ENCODE measurements at places on chromosomes 12 and 14.
A peak's percentile ranks its signal among the peaks of the same experiment; 100 is the strongest.

GRCh38 chr12:101490286-101490920, 15.3 kb downstream of the SPIC start:
- DNase-seq: peak; percentile 9

- no peak for DNase-seq
These were observed 25.5 kb downstream of the SLC25A3 start for GRCh38 chr12:98618952-98619351.

DNA sequence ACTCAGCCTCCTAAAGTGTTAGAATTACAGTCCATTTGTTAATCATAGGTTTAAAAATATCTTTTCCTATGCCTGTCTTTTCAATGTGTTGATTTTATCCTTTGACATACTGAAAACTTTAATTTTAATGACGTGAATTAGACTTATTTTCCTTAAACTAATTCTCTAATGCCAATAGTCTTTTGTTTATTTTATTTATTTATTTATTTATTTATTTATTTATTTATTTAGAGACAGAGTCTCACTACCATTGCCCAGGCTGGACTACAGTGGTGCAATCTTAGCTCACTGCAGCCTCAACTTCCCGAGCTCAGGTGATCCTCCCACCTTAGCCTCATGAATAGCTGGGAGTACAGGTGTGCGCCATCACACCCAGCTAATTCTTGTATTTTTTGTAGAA, 694.5 kb downstream of the TRHDE start:
- no peak for DNase-seq

GRCh38 chr12:54933376-54933775, 51.2 kb downstream of the TESPA1 start:
- peak; percentile 39 for DNase-seq

- no peak for DNase-seq
These were observed 81.8 kb upstream of the PTPRB start for GRCh38 chr12:70719071-70719470.

DNA sequence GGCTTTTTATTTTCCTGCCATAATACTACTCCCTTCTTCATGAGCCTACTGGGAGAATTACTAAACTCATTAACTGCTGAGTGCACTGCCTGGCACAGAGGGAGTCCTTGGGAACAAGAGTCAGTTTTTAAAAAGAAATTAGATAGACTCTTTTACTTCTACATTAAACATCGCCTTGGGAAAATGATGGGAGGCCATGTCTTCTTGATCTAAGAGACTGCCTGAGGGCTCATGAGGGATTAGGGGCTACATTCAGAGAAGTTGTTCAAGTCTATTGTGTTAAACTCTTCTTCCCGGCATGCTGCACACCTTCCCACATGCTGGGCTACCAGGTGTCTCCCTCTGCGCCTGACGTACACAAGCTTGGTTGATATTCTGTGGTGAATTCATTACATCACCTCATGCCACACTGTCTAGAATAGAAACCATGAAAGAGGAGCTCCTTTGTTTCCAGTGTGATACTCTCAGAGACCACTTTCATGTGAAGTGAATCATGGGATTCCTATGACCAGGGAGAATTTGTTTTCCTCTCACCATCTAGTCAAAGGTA, 1422.3 kb downstream of the AACS start:
- no peak for DNase-seq

GRCh38 chr12:22529281-22530060, 14.9 kb downstream of the C2CD5 start:
- peak; percentile 53 for DNase-seq

DNA sequence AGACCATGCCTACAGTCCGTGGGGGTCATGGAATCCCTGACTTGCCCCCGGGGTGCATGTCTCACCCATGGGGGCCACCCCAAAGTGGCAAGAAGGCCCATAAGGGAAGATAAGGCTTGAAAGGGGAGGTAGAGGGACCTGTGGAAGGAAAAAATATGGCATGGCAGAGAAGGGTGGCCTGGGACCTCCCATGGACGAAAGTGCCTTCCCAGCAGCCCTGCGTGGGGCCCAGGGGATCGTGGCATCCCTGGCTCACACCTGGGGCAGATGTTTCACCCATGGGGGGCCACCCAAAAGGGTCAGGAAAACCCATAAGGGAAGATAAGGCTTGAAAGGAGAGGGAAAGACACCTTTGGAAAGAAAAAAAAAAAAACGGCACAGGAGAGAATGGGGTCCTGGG, 264.6 kb downstream of the ALG10 start:
- no peak for DNase-seq

GRCh38 chr12:83865431-83865830, 1047.2 kb downstream of the SLC6A15 start:
- DNase-seq: no peak

DNA sequence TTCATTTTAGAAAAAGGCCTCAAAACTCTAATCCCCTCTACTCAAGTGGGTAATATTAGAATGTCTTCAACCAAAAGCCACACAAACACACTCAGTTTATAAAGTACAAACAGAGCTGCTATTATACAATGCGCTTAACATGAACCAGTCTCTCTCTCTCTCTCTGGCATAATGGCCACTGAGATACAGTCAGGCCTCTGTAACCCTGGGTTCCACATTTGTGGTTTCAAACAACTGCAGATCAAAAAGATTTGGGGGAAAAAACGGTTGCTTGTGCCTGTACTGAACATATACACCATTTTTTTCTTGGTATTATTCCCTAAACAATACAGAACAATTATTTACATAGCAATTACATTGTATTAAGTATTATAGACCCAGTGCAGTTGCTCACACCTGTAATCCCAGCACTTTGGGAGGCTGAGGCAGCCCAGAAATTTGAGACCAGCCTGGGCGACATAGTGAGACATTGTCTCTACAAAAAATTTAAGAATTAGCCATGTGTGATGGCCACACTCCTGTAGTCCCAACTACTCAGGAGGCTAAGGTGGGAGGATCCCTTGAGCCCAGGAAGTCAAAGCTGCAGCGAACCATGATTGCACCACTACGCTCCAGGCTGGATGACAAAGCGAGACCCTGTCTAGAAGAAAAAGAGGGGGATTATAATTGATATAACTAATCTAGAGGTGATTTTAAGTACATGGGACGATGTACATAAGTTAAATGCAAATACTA, 5.6 kb downstream of the SLC11A2 start:
- no peak for DNase-seq

- DNase-seq: peak; percentile 89
These were observed 377.1 kb downstream of the SLC16A7 start for GRCh38 chr12:59972905-59973304.

DNA sequence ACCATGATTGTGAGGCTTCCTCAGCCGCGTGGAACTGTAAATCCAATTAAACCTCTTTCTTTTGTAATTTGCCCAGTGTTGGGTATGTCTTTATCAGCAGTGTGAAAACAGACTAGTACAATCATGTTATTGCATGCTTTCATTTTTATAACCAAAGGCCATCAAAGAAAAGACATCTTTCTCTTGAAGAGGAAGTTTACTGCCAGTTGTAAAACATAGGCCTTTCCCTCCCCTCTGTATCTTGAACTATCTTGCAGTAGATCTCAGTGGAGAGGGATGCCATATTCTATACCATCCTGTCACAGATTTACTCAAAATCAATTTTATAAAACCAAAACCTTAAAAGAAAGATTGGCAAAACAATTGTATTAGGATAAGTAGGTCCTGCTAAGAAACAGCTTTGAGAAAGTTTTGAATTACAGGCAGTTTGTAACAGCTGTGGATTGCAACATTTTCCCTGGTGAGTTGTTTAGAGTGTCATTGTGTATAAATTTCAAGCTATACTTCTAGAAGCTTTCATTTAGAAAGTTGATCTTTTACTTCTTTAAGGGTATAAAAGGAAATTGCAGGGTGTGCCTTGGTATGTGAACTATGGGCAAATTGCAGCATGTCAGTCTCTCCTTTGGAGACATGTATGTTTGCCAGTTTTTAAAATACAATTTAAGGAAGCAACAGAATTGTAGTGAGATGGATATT, 128.0 kb downstream of the ATP23 start:
- DNase-seq: peak; percentile 26

DNA sequence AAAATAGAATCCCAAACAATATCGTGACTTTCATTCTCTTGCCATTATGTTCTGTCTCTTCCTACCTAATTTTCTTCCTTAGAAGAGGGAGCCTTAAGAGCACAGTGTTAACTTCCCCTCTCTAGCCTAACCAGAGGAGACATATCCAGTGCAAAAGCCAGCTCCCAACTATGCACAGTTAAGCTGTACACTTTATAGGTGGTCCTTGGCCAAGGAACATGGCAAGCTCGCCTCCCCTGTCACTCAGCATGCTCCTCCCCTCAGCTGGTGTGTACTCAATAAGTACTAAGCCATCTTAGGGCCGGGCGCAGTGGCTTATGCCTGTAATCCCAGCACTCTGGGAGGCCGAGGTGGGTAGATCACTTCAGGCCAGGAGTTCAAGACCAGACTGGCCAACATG, 255.1 kb upstream of the TMPO start:
- DNase-seq: no peak

DNA sequence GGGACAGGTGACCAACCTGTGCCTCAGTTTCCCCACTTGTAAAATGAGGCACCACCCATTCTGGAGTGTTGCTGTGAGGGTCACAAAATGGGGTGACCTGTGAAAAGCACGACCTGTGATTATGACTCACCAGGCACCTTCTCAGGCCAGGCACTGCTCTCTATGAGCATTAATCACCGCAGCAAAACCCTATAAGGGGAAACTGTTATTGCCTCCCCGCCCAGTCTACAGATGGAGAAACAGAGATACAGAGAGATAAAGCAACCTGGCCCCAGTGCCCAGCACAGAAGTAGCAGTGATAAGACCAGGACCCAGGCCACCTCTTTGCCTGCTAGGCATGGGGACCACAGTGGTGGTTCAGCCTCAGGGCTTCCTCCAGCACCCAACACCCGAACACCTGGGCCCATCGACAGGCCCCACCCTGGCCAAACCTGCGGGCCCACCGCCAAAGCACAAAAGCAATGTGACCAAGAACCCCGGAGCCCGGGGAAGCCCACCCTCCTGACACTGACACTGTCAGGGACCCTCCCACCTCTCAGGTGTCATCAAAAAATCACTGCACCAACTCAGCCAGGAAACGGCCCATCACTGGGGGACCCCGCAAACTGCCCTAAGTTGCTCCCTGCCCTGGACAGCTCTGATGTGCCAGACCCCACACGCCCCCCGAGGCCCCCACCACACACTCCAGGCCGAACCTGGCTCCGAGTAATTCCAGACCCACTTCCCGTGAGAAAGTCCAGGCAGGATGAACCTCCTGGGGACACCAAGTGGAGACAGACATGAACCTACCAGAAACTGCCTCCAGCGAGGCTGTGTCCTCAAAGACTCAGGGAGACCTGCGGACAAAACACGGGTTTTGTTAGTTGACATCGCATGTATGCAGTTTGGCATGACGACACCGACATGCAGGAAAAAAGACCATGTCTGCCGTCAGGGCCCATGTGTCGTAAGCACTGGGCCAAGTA, 32.4 kb downstream of the NCOR2 start:
- no peak for DNase-seq

GRCh38 chr12:110538869-110539622, 36.9 kb downstream of the RAD9B start:
- DNase-seq: no peak

GRCh38 chr14:61460718-61461611, 139.6 kb downstream of the PRKCH start:
- DNase-seq: no peak

DNA sequence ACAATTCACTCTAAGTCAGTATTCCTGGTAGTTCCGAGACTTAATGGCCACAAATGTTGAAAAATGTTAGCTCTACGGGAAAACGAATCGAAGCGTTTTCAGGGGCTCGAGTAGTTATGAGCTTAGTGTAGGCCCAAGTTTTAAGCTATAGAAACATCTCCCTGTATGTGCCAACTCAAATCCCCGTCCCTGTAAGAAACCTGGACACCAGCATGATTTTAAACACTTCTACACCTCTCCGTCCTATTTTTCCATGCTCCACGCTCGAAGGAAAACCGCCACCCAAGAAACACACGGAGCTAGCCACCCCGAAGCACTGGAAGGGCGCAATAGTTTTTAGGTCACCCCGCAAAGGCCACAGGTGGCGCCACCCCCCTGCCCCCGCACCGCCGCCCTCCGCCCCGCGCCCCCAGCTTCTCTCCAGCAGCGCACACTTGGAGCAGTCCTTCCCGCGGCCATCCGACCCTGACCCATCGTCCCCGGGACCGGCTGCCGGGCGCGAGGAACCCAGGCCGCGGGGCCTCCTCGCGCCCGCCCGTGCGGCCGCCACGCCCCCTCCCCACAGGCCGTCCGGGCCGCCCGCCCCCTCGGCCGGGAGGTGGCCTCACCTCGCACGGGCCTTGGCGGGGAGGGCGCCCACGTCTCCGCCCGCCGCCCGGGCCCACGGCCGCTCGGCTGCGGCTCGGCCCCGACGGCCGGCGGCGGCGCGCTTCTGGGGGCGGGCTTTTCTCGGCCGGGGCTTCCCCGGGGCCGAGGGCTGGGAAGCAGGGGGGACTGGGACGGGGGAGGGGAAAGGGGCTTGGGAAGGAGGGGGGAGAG, 522 bp downstream of the R3HDM2 start:
- peak; percentile 32 for DNase-seq

GRCh38 chr14:54310151-54310850, 86.5 kb upstream of the CDKN3 start:
- peak; percentile 17 for DNase-seq

DNA sequence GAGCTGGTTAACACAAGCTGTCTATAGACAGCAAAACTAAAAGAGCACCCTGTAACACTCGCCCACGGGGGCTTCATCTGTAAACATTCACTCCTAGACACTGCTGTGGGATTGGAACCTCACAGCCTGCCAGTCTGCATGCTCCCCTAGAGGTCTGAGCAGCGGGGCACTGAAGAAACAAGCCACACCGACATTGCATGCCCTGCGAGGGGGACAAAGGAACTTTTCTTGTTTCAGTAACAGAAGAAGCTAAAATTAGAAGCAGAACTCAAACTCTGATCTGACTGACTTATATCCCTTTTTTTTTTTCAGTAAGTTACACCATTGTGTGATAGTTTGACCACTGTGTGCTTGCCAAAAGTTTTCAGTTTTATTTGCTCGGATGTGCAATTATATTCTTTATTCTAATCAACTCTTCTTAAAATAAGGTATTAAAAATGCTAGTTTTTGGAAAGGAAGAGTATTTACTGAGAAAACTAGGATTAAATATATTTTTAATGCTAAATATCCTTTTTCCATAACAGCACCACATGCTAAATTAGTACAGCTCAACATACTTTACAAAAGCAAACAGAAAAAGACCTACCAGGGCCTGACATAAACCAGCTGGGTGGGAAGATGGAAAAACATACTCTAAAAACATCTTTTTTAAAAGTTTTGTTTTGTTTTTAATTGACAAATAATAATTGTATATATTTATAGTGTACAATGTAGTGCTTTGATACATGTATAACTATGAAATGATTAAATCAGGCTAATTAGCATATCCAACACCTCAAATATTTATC, 100.2 kb downstream of the EPS8 start:
- no peak for DNase-seq

DNA sequence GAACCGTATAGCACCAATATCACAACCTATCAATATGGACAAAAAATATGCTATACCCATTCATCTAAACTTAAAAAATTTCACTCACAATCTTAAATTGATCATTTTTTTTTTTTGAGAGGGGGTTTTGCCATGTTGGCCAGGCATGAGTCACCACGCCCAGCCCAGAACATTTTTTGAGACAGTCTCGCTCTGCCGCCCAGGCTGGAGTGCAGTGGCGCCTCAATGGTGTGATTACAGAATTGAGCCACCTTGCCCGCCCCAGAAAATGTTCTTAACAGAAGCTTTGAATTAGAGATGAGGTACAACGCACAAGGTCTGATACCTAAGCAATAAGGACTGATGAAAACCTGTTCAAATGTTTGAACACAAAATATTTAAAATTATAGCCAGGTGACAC, 15.8 kb upstream of the ATP5F1B start:
- DNase-seq: no peak

Data from EL (cell line).